ENCODE measurements at places on chromosomes 5 and 9.

DNA sequence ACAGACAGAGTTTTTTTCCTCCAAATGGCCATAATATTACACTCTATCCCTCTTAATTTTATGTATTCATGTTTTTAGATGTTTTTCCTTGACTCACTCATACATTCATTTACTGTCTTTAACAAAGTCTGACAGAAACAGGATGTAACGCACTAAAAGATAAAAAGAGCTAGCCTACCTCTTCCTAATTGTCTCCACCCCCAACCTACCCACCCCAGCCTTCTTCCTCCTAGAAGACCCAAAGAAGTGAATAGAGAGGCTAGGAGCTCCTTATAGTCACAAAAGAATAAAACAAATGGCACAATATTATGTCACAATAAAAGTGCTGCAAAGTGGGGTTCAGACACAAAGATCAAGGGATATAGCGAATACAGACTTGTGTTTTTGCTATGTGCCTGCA lies 719 bp downstream of the NOL8 start:
- DNase-seq = no peak

GRCh38 chr5:135986891-135987401 lies 32.2 kb upstream of the LECT2 start:
- DNase-seq = no peak

GRCh38 chr9:126646162-126646561 lies 32.4 kb downstream of the LMX1B start:
- no peak for DNase-seq

DNA sequence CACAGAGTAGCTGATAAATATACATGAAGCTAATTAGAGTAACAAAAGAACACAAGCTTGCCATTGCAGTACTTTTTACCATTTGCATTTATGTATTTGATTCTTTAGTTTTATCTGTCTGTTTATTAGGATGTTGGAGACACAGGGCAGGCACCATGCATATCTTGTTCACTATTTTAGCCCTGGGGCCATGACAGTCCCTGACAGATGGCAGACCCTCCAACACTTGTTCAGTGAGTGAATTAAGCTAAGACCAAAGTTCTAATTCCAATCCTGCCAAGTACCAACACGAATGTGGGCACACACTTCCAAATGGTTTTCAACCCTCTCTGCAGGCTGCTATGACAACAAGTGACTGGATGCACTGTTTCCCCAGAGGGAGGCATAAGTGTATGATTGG lies 12.0 kb upstream of the RARS1 start:
- no peak for DNase-seq

- DNase-seq = no peak
Observed at GRCh38 chr5:143442385-143442784, 38.9 kb upstream of the NR3C1 start.

DNA sequence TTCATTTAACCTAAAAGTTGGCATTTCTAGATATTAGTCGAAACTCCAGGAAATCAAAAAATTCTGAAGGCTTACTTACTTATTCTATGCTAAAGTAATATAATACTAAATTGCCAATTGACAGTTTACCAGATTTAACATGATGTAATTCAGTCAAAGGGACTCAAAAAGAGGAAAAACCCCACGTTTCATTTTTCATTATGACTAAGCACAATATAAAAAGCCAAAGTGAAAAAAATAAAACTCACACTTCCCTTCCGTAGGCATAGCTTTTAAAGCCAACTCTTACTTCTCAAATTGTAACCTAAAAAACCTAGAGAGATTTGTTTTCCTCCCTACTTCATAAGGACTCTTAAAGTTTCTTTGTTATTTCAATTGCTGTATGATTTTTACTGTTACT lies 146.6 kb downstream of the RAPGEF6 start:
- no peak for DNase-seq

GRCh38 chr5:97480313-97480712 lies 297.3 kb upstream of the RIOK2 start:
- DNase-seq = no peak

DNA sequence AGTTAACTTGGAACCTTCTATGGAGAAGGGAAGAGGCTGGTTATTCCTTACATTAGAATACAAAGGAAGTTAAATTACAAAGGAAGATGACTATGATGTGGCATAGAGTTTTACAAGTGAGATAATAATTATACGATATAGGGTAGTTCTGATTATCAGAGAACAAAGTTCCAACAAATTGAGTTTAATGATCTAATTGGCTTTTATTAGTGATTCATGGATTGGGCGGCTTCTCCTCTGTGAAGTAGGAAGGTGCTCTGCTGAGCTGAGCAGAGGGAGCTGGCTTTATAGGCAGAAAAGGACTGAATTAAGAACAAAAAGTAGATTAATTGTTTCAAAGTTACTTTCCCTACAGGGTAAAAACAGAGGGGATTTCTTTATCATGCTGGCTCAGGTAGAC lies 49.7 kb downstream of the PARP8 start:
- no peak for DNase-seq

- no peak for DNase-seq
Observed at GRCh38 chr5:15993334-15993733, 186.3 kb downstream of the MARCHF11 start.

- no peak for DNase-seq
Observed at GRCh38 chr5:66307647-66308241, 163.6 kb downstream of the SREK1 start.

DNA sequence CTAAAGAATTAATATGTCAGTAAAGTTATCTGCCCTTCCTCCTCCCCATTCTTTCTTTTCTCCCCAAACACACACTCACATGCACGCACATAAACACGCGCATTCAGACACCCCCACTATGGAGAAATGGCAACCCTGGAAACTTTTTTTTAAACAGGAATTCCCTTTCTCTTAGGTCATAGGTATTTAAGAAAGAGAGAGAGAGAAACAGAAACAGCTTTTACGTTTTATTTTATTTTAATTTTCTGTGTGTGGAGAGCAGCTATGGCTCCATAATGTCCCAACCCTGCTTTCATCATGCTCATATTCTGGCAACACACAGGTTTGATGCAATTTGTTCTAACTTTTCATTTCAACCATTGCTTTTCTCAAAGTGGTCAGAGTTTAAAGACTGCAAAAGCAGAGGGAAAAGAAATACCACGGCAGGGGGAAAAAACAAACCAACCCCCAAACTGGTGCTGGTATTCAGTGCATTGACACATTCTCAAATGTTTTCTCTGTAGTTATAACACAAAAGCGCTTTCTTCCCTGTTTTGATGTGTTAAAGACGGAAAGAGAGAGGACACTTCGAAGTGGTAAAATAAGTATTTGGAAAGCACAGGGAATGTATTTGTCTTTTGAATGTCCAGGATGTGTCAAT lies 126.0 kb upstream of the TMEM161B start:
- DNase-seq = no peak

DNA sequence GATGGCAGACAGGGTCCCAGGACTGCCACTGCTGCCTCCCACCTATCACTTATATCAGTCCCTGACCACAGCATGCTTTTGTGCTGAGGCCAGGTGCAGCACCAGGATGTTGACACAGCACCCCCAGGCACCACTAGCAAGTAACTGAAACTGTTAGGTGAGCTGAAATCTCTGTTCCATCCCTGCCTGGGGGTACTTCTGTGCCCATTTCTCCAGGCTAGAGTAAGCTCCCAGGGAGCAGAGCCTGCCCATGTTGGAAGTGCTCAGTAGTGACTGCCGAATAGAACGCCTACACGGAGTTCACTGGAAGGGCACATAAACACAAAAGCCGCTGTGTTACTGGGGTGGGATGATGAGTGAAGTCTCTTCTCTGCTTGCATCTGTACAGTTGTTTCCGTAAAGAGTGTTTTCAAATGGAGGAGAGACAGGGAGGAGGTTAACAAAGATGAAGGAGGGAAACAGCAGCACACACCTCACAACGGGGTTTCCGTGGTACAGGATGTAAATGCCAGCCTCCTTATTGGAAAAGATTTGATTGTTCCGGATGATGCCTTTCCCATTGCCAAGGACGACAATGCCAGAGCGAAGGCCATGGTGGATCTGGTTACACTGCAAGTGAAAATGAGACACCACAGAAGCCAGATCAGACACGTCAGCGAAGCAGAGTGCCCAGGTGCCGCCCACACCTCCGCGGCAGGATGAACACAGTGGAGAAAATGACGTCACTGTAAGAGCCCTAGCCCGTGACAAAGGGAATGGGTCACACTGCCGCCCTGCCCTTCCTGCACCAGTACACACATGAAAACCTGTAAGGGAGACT lies 43.1 kb downstream of the POLR1E start:
- no peak for DNase-seq

GRCh38 chr5:171893290-171893886 lies 107.8 kb downstream of the SMIM23 start:
- no peak for DNase-seq

- no peak for DNase-seq
Observed at GRCh38 chr9:135372501-135373008, 107.0 kb upstream of the PPP1R26 start.

DNA sequence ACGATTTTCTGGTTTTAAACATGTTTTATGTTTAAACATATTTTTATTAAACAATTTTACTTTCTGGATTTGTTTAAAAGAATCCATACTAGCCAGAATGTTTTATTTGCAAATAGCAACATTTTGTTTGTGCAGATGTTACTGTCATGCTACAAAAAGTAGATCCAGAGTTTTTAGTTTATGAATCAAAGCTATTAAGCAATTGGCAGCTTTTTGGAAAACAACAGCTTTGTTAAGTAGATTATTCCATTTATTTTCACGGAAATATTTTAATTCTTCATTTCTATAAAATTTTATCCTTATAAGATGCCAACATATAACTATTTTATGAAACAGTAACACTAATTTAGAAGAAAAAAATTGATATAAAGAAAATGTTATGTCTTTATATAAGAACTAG lies 60.9 kb downstream of the DROSHA start:
- no peak for DNase-seq

DNA sequence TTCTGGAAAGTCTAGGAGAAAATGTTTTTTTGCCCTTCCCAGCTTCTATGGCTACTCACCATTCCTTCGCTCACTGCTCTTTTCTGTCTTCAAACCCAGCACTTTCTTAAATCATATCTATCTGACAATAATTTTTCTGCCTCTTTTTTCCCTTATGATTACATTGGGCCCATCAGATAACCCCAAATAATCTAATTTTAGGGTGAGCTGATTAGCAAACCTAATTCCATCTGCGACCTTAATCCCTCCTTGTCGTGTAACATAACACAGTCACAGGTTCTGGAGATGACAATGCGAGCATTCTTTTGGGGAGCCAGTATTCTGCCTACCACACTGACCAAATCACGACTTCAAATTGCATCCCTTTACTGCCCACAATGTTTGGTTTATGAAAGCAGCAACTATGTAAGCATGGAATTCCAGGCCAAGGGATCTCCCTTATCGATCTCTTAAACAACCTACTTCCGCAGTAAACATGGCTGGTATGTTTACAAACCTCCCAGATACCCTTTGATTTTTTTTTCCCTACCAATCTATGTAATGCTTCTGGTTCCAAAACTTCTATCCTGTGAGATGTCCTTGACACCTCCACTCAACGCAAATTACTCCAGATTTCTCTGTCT lies 2122.2 kb downstream of the MAT2B start:
- no peak for DNase-seq

DNA sequence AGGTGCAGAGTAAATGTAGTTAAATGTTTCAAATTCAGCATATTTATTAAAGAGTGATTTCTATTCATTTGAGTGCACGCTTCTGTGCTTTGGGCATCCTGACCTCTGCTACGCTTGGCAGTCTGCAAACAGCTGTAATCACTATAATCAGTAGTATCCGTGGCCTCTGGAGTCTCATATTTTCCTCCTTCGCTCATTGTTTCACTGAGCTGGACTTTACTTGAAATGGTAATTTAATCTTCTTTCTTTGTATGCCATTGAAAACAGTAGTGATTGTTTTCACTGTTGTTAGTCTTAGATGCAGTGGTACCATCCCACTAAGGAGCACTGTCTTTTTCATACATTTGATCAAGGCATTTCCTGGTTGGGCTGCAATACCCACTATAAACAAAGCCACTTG lies 43.5 kb upstream of the CAVIN4 start:
- DNase-seq = no peak

- no peak for DNase-seq
Observed at GRCh38 chr9:14313378-14313940, 482 bp downstream of the NFIB start.

DNA sequence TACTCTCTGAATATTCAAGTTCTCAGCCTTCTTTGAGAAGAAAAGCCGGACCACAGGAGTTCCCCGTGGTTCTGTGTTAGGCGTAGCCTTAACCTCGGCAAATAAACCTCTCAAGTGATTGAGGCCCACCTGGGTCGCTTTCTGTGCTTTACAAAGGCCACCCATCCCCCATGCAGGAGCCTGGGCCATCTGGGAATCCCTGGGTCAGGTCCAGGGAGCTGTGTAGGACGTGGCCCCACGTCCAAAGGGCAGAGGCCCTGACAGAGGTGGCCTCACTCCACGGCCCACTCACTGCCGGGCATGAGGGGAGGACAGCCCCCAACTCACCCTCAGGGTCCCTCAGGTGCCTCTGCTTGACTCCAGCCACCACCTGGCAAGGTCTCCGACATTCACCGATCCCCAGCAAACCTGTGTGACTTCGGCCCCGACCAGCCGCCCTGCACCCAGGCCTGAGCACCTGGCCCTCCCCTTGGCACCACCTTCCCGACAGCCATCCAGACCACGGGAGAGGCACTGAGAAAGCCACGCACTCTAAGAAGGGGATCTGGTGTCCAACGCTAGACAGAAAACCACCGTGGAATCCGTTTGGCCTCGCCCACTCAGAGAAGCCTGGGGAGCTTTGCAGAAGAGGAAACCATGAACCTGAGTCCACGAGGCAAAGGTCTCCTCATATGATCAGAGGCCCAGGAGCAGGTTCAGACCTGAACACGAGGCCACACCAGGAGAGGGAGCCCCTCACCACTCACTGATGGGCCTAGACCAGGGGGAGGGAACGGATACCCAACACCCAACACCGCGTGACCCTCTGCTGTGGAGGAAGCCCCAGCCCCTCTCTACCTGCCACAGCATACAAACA lies 4.5 kb downstream of the SLC12A7 start:
- DNase-seq = no peak

GRCh38 chr9:103981912-103982311 lies 112.2 kb upstream of the SMC2 start:
- DNase-seq = no peak

GRCh38 chr5:172266071-172266675 lies 17.4 kb downstream of the UBTD2 start:
- no peak for DNase-seq

DNA sequence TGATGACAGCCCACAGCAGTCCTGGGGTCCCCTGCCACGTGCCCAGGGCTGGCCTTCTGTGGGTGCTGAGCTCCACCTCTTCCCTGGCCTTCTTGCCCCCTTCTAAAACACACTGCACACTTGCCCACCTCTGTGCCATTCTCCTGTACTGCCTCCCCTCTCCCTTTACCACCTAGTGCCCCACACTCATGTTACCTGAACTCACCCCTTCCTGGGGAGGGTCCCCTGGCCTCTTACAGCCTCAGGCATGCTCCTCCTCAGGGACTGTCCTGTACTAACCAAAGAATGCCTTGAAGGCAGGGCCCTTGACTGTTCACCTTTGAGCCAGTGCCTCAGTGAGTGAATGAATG lies 60.3 kb downstream of the FGF18 start:
- no peak for DNase-seq
